Suppressor macrophage treated with lipopolysaccharide for 1 hour (primary cell): ENCODE measurements at places on chromosomes 16 and 17.
A peak's percentile ranks its signal among the peaks of the same experiment; 100 is the strongest.

GRCh38 chr17:72984145-72984925 is 108.2 kb downstream of the SLC39A11 start:
- DNase-seq: no peak

DNA sequence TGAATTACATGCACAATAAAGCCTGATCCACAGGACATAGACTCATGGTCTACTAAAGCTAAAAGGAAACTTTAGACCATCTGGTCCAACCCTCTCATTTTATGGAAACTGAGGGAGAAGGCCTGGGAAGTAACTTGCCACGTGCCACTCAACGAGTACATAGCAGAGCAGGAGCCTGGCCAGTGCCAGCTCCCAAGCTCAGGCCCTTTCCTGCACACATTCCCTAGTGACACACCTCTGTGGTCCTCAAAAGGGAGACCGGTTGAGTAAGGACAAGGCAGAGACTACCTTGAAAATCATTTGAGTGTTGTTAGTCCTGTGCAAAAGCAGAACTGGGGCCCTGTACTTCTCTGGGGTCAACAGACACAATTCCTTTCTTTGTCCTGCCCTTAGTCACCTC is 2.8 kb downstream of the CCL4L2 start:
- no peak for DNase-seq

GRCh38 chr16:80077696-80078095 is 463.1 kb upstream of the DYNLRB2 start:
- no peak for DNase-seq

DNA sequence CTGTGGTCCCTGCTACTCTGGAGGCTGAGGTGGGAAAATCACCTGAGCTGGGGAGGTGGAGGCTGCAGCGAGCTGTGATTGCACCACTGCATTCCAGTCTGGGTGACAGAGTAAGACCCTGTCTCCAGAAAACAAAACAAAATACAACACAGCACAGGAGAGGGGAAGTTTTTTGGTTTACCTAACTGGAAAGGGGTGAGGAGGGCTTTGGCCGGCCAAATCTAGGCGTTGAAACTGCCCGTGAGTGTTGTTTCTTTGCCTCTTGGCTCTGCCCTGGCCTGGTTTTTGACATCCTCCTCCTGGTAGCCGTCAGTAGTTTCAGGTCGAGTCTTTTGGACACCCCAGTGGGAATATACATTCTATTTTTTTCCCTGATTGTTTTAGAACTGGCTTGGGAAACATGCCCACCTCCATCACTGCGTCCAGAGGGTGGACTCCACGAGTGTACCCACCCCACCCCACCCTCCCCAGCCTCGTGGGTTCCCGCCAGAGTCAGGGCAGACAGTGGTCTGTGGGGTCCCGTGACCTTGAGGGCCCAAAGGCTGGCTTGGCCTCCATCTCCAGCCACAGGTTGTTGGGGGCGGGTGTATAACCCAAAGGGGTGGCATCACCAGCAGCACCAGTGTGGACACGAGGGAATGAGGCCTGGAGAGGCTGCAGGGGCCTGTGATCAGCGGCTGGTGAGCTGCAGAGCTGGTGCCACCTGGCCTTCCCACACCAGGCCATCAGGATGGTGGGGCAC is 42.7 kb downstream of the NT5M start:
- no peak for DNase-seq

DNA sequence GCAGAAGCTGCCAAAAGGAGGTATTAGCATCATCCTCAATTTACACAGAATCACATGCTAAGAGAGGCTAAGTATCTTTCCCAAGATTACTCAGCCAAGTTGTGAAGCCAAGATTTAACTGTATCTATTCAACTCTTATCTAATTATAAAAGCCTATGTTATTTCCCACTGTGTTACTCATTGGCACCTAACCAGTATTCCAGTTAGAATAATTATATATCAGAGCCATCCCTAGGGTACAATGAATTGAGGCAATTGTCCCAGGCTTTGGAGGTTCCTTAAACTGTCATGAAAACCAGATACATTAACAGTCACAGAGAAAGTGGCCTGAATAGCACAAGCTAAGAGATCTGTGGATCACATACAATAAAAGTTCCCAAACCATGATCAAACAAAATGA is 10.9 kb upstream of the AMFR start:
- peak; percentile 43 for DNase-seq

DNA sequence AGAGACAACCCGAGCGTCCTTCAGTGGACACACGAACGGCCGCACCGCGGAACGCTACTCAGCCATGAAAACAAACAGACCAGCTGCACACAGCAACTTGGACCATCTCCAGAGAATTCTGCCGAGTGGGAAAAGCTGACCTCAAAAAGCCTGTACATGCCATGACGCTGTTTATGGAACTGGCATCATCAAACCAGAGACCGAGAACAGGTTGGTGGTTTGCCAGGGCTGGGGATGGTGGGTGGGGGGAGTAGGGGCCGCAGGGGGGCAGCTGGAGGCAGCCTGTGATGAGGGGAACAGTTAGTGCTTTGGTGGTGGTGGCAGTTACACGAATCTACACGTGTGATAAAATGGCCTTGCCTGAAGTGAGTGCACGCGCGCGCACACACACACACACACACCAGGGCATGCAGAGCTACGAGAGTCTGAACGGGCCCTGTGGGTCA is 169.8 kb downstream of the LAT start:
- DNase-seq: no peak

DNA sequence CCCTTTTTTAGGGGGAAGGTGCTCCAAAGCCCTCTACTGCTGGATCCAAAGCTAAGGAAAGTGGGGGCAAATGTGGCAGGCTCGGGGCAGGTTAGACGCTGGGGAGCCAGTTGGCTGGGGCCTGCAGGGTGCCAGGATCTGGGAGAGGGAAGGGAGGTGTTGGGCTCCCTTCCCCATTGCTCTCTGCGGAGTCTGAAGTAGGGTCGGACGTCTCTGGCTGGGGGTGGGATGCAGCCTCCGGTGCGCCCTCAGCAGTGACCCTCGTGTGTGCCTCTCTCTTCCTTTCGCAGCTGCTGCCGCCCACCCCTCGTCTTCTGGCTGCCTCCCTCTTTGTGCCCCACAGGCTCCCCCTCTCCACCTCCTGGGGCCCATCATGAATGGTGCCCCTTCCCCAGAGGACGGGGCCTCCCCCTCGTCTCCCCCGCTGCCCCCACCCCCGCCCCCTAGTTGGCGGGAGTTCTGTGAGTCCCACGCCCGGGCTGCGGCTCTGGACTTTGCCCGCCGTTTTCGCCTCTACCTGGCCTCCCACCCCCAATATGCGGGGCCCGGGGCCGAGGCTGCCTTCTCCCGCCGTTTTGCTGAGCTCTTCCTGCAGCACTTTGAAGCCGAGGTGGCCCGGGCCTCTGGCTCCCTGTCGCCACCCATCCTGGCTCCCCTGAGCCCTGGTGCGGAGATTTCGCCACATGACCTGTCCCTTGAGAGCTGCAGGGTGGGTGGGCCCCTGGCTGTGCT is 2.2 kb downstream of the SH2B1 start:
- no peak for DNase-seq

GRCh38 chr17:16453493-16453851 is 38.1 kb downstream of the TRPV2 start:
- no peak for DNase-seq

DNA sequence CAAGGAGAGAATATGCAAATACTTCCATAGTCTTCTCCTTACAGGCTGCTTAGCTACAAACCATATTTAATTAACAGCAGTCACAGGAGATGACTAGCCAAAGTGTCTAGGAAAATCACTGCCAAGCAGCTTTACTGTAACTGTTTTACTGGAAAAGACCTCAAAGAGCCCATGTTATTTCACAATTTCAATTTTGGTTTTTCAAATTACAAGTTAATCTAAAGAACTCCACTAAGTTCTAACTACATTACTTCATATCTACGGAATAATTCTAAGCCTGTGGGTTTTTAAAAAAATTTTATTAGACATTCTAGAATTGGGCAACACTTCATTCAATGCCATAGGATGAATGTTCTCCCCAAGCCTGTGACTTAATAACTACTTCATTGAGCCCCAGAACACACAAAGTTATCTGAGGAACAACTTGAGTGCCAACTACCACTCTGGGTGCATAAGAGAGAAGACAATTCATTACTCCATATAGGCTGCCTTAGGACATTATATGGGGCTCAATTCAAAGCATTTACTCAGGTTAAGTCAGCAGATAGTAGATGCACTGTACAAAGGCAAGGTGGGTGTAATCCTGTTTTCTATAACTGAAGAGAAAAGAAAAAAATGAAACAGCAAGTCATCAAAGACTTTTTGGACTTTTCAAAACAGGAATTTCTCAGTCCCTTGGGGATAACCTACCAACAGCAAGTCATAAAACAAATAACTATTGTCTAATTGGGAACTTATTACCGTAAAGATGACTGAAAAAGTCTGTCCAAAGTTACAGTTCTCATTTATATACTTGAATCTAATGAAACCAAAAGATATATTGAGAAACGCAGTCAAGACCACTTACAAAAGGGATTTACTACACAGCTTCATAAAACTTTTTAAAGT is 33.0 kb downstream of the STAT3 start:
- peak; percentile 56 for DNase-seq

GRCh38 chr17:78496311-78496710 is 80.9 kb downstream of the DNAH17 start:
- peak; percentile 32 for DNase-seq

DNA sequence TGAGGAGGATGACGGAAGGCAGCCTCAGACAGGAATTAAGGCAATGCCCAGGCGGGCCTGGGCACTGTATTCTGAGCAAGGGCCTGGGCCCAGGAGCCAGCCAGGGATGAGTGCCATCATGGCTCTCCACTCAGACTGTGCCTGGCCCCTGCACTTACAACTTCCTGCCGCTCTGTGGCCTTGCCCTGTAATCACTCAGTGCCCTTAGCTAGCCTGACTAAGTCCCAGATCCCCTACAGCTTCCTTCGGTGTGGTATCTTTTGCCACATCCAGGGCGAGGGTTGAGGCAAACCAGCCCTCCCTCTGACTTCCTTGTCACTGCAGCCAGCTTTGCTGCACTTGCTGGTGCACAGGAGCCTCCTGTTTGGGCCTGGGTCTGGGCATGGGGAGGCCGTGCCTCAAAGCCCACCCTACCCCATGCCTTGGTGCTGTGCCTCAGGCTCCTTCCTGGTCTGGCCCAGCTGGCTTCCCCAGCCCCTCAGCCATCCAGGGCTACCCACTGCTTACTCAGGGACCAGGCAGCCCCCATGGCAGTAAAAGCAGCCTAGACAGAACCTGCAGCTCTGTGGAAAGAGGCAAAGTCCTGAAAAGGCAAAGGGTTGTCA is 9.3 kb downstream of the SLC46A1 start:
- DNase-seq: peak; percentile 25

DNA sequence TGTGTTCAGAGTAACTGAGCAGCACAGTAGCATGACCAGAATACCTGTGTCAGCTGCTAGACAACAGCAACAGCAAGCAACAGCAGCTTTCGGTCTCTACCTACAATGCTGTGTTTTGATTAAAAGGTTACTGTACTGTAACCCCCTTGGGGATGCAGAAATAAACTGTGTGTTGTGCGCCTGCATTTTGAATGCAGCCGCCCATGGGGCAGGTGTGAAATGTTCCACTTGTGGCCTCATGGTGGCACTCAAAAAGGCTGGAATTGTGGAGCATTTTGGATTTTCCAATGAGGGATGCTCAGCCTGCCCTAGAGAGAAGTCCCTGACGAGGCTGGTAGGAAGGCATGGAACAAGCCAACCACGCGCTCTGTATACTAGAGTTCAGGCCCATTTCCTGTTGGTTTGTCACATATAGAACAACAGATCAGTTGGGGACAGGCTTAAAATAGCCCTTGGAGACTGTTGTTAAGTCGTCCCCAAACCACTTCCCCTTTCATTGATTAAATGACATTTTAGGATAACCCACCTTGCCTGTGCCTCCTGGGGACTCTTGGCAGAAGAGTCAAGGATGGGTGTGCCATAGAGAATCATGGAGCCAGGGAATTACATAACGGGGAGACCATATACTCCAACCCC is 27.1 kb downstream of the SCPEP1 start:
- peak; percentile 42 for DNase-seq

- peak; percentile 37 for DNase-seq
Observed at GRCh38 chr16:15907863-15908478, 19.6 kb upstream of the CEP20 start.

DNA sequence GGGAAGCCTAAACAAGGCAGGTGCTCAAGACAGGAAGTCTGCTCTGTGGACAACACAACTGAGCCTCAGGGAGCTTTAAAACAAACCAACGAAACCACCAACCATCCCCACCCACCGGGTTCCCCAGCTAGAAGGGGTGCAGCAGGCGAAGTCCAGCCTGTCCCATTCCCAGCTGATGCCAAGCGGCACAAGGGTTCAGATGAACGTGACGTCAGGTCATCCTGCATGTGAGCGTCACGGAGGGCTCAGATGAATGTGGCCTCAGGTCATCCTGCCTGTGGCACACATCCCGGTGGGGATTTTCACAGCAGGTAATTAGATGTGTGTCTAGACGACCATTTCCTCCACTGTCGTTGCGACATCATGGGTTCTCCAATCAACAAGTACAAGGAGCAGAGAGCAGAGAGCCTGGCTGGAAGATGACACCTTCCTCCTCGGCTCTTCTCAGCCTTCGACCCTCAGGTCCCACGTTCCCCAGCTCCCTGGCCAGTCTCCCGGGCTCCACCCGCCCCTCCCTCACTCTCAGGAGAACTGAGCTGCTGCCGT is 246.5 kb downstream of the FOXL1 start:
- DNase-seq: no peak

DNA sequence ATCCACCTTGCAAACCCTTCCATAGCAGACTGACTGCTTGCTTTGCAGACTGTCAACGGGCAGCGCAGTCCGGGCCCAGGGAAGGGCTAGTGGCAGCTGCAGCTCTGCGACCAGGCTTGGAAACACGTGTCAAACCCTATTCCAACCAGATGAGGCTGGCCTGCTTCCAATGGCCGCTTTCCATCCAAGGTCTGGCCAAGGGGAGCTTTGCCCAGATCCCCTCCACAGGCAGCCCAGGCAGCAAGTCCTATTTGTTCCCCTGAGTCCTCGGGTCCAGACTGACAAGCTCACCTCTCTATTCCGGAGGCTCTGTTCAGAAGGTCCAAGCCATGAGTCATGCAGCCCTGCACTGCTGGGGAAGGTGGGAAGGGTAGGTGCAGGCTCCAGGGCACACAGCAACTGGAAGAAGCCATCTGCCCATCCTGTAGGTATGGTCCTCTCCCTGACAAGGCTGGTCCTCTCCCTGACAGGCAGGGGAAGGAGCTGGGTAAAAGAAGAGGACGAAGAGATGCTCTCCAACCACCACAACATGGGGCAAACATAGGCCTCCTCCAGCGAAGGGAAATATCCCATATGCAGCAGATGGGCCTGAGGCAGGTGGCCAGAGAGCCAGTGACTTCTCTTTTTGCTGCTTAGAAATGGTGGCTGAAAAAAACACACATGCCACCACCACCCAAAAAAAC is 22.6 kb upstream of the AXIN2 start:
- no peak for DNase-seq

- DNase-seq: no peak
Observed at GRCh38 chr16:85417156-85417860, 195.8 kb upstream of the GSE1 start.

GRCh38 chr17:5820721-5821456 is 236.6 kb upstream of the NLRP1 start:
- peak; percentile 7 for DNase-seq

GRCh38 chr16:17557480-17557879 is 86.7 kb upstream of the XYLT1 start:
- no peak for DNase-seq
